ENCODE measurements at places on chromosomes 2 and 18.

GRCh38 chr2:148455791-148456190 lies 188.8 kb upstream of the EPC2 start:
- no peaks in the 10 kb centered on the region for H3K36me3 ChIP-seq
- no peaks in the 10 kb centered on the region for H3K27me3 ChIP-seq
- no peak overlapping the region for H3K4me3 ChIP-seq
- H3K27ac ChIP-seq: no peak overlapping the region
- no peaks in the 10 kb centered on the region for H3K4me1 ChIP-seq
- DNase-seq: peak; percentile 30

DNA sequence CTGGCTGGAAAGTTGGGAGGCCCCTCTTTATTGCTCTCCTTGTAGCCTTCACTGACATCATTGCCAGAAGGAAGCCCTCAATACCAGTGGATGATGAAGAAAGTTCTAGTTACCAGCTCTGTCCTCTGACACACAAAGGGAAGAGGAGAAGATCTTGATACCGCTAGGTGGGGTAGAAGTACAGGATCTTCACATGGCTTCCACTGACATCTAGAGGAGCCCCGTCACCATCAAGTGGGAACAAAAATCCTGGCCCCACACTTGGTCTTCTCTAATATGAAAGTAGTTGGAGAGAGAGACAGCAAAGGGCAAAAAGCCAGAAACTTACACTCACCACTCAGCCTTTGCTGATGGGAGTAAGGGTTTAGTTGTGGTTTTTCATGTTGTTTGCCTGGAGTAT lies 12.4 kb downstream of the XIRP2 start:
- no peaks in the 10 kb centered on the region for H3K27me3 ChIP-seq
- peak; percentile 8 for DNase-seq
- H3K36me3 ChIP-seq: no peaks in the 10 kb centered on the region
- no peak overlapping the region for H3K4me3 ChIP-seq
- no peaks in the 10 kb centered on the region for H3K4me1 ChIP-seq
- no peak overlapping the region for H3K27ac ChIP-seq

- H3K27ac ChIP-seq: no peak overlapping the region
- no peak overlapping the region for H3K4me3 ChIP-seq
- no peak for DNase-seq
- no peaks in the 10 kb centered on the region for H3K4me1 ChIP-seq
- H3K27me3 ChIP-seq: no peaks in the 10 kb centered on the region
- no peaks in the 10 kb centered on the region for H3K36me3 ChIP-seq
Measured at GRCh38 chr18:58619596-58619930, 9.3 kb downstream of the ALPK2 start.

DNA sequence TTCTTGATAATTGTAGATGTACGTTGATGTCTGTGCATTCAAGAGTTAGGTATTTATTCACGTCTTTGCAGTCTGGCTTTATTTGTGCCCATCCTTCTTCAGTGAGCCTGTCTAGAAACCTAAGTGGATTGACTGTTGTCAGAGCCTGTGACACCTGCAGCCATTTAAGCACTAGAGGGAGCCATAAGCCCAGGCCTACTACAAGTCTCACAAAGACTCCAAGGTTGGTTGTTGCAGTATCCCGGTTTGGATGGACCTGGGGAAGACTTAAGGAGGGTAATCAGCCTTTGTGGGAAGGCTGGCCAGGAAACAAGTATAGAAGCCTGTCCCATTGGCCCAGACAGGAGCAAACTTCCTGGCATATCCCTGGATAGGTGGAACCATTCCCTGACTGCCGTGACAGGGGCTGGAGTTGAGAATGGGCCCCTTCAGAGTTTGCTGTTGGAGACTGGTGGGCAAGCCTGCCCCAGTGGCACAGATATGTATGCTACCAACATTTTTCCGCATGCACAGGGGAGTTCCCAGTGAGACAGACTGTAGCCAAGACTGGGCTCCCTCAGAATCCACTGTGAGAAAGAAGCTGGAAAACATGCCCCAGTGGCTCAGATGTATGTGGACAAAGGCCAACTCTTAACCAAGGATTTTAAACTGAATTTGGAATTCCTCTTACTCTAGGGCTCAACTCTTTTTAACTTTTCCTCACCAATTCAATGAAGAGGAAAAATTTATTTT lies 9.3 kb upstream of the LRRC30 start:
- no peak overlapping the region for H3K27ac ChIP-seq
